SJSA1 (cell line): ENCODE measurements at places on chromosomes 2 and 18. TPM values are rescaled to one million over a fixed set of nuclear protein-coding genes. Genes with fewer than 3 reads are reported as not detected.

Gene ERFE
- total RNA-seq = 8.4 and 14.9 TPM in 2 replicates

Gene PNPT1
- total RNA-seq = 40.9 and 91.6 TPM in 2 replicates

Gene HDLBP
- total RNA-seq = 306 and 544 TPM in 2 replicates

DNA sequence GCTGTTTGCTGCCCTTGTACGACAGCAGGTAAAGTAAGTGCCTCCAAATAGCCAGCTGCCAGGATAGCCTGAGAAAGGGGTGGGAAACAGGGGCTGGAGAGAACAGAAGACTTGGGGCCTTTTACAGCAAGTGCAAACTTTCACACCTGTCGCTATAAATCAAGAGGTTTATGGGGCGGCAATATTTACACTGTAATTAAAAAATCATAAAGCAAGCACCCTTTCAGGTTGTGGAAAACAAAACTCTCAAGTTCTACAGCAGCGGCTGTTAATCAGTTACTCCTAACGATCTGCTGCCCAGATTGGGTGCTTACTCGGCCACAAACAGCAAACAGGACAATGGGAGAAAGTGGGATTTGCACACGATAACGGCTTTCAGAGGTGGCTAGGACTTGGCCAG, 359.5 kb upstream of the ETAA1 start:
- DNase-seq = no peak

DNA sequence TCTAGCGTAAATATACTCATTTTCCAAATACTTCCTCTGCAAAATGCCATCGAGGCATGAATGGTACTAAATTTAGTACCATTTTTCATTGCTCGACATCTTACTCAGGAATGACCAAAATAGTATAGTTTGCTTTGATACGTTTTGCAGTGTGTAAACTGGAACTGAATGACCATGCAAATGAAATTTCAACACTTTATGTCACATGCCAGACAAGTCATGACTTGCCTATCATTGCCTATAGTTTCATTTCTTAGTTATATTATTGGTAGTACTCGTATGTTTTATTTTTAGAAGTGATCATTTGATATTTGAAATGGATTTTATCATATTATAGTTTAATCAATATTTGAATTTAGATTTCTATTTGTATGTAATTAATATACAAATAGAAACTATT, 9.1 kb downstream of the MSTN start:
- DNase-seq = no peak

DNA sequence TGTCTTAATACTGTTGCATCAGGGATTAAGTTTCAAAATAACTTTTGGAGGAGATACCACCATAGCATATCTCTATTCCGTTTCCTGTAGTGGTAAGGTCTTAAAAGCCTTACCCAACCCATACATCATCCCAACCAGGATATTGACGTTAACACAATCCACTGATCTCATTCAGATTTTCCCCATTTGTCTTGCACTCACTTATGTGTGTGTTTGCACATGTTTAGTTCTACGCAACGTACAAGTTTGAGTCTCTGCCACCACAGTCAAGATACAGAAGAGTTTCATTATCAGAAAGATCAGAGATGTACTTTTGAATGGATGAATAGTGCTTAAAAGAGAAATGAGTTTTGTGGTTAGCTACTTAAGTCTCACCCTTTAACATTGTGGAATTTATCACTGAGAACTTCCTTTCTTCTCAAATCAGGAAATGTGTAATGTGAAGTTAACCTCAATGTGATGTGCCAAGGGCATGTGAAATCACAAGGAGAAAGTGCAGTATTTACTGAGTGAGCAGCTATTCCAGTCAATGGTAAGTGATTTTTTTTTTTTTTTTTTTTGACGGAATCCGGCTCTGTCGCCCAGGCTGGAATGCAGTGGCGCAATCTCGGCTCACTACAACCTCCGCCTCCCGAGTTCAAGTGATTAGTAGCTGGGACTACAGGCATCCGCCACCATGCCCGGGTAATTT, 69.2 kb upstream of the EPHA4 start:
- DNase-seq = no peak

DNA sequence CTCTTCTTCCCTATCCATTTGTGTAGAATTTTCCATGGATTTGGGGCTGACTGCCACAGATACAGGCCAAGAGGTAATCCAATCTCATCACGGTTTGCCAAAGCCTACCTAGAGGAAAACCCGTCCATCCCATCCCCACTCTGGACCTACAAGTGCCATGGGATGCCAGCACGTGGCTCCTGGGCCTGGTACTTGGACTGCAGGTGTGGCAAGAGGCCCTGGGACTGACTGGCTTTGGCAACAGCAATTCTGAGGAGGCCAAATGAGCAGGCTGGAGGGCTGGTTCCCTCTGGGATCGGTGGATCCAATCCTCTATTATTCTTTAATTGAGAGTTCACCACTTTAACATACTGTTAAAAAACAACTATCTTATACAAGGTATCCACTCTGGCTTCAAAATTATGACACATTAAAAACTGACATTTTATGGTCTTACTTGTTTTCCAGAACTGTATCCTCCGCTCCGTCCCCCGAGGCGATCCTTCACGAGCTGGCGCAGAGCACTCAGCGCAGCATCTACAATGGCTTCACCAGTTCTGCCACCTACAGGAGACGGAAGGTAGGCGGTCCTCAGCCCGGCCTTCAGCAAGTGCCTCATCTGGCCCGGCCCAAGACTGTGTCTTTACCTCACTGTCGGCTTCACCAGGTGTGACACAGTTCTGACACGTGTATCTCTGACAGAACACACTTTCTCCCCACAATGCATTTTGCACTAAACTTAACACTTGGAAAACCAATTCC, 19.8 kb downstream of the PDIA6 start:
- no peak for DNase-seq

- no peak for DNase-seq
These were observed 462.7 kb upstream of the CDH20 start for GRCh38 chr18:60870261-60871153.

- DNase-seq = no peak
These were observed 80.9 kb upstream of the CCDC85A start for GRCh38 chr2:56102866-56103265.

GRCh38 chr2:45631955-45632354, 19.5 kb upstream of the PRKCE start:
- no peak for DNase-seq

GRCh38 chr2:34604164-34604563, 1005.1 kb upstream of the FAM98A start:
- no peak for DNase-seq
